Activated T-cell treated with anti-CD3 and anti-CD28 coated beads, Interleukin-2, amount 50 U/mL, for 1 hour (primary cell): ENCODE measurements at places on chromosomes 5 and 9.

DNA sequence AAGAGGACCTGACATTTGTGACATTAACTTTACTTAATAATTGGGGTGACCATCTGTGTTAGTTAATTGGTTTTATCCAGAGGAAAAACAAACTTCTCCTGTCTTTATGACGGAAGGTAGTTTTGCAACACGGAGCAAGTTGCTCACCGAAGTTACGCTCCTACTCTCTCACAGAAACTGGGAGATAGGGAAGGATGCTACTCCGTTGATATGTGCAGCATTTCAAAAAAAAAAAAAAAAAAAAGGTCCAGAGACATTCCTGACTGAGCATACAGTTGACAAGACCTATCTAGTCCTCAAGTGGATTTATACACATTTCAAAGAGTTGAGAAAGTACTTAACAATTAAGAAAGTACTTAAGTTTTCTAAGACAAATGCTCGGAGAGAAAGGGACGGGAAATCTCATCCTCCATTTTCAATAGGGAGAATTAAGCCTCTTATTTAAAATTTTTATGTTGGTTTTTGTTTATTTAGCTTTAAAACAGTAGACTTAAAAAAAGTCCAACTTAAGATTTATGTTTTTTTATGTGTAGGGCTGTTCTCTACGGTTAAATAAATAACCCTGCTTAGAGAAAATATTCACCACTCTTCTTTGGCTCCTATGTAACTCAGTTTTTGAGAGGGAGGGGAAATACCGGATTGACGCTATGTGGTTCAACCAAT lies 455 bp upstream of the FER start:
- no peak for DNase-seq

GRCh38 chr5:141508440-141508797 lies 19.5 kb downstream of the PCDHGC5 start:
- no peak for DNase-seq

DNA sequence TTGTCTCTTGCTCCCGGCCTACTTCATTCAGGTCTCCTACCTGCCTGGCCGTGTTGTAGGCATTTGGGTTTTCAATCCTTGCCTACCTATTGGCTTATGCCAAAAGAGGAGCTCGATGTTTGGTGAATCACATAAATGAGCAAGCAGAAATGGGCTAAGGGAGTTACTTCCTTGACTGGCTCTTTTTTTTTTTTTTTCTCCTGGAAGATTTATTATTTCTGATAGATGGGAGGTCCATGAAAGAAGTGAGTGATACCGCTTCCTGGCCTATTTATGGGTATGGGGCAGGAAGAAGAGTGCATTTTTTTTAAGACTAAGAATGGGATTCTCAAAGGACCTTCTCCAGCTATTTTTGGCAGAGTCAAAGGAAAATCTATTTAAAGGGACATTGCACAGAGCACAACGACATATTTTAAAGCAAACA lies 294.1 kb downstream of the ARHGAP26 start:
- no peak for DNase-seq

- DNase-seq = no peak
Observed at GRCh38 chr5:73286896-73287295, 113.9 kb downstream of the TMEM174 start.

GRCh38 chr9:100739666-100740065 lies 161.8 kb downstream of the CAVIN4 start:
- no peak for DNase-seq

DNA sequence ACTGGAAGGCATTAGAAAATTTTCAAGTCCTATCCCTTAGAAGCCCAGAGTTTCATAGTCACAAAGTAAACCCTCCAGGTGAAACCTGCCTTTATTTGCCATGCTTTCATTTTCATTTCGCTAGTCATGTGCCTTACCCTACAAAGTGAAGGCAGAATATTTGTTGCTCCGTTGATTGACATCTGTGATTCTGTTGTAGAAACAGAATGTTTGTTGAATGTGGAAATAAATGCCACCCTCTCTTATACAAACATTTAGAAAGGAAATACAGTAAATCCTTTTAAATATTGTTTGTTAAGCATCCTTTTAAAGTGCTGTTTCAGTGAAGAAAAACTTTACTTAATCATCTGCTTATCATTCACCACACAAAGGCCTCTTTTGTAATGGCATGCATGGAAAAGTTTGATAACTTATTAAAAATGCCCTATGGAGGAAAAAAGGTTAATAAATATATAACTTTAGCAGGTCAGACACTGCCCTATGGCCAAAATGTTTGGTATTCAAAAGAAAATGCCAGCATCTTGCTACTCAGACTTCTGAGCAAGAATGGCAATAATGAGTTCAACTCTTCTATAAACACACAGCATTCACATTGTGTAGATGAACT lies 34.3 kb upstream of the CAST start:
- no peak for DNase-seq
